ENCODE measurements at places on chromosomes 11 and 22.

DNA sequence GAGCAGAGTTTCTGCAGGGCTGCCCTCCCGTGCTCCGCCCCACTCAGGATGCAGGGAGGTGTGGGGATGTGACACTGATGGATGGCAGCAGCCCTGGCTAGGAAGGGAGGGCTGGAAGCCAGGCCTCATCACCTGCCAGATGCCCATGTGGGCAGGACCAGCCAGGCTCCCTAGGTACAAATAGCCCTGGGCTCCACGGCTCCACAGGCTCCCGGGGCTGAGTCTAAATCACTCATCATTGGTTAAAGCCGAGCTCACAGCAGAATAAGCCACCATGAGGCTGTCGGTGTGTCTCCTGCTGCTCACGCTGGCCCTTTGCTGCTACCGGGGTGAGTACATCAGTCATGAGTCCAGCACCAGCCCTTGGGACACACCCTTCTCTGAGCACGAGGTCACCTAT, at the start of gene SCGB1D1:
TSS of gene SCGB1D1 (plus strand) at position 206 of the 400 bp plus-strand sequence. CDS start at position 275, 69 bp downstream.
- DNase-seq, result no peak

DNA sequence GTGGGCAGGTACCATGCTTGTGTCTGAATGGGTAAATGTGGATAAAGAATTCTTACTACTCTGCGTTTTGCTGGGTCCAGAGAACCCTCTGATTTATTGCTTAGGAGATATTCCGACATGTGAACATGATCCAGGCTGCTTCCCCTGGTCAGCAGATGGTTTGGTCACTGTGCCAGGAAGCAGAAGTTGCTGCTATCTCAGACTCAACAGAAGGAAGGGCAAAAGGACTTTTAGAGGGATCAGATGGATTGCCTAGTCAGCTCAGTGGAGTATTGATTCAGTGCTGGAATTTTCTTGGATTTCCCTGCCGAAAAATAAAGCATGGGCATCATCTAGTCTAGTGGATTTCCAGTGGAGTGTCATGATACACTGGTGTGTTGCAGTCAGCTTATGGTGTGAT, 440.1 kb downstream of the NTM start:
- DNase-seq, result no peak

GRCh38 chr22:36362932-36363331, 24.8 kb downstream of the MYH9 start:
- DNase-seq, result no peak

DNA sequence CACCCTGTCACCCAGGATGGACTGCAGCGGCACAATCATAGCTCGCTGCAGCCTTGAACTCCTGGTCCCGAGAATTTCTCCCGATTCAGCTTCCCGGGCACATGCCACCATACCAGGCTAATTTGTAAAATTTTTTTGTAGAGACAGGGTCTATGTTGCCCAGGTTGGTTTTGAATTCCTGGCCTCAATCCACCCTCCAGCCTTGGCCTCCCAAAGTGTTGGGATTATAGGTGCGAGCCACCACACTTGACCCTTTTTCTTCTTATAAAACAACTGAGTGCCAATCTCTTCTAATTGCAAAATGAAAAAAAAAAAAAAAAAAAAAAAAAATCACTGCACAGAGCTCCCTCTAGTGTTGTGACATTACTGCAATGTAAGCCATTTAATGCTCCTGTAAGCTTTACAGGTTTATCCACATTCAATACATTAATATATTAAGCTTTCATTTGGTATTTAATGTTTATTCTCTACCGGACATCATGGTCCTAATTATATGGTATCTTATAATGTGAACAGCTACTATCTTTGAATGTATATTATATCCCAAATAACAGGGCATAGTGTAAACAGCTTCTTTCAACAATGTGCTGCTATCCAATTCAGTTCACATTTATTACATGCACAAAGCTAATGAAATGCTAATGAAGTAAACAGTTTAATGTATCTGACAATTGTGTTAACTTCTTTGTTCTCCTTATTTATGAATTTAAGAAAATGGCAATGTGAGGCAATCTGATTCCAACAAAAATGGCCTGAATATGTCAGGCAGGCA, 44.6 kb downstream of the COPB1 start:
- peak; percentile 60 for DNase-seq

- DNase-seq, result no peak
These were observed 5.7 kb upstream of the C1QTNF4 start for GRCh38 chr11:47599902-47600301.

DNA sequence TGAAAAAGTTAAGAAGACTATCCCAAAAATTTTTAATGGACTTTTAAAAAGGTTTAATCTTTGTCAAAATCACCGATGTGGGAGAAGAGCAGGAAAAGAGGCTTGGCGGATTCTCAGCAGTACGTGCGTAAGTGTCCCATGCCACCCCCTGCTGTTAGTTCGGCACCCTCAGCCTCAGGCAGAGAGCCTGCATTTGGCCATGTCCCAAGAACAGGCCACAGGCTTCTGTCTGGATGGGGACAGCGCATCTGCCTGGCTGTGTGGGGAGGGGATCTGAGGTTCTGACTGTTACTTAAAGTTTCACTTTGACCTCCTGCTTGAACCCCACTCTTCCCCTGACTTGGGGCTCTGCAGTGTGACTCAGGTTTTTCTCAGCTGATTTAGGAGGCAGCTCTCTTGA, 35.3 kb downstream of the EXT2 start:
- DNase-seq, result no peak

DNA sequence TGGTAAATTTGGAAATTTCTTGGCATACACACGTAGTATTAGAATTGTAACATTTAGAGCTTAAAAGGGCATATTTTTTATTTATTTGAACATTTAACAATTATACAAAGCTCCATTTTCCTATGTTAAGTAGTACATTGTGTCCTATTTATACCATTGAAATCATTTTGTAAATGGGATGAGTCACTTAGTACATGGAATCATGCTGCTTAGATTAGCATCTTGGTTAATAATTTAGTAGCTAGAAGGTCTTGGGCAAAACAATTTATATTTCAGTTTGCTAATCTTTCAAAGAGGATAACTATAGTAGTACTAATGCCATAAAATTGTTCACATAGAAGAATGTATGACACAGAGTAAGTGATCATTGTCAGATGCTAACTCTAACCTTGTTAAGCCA, 450.1 kb upstream of the LUZP2 start:
- DNase-seq, result no peak

DNA sequence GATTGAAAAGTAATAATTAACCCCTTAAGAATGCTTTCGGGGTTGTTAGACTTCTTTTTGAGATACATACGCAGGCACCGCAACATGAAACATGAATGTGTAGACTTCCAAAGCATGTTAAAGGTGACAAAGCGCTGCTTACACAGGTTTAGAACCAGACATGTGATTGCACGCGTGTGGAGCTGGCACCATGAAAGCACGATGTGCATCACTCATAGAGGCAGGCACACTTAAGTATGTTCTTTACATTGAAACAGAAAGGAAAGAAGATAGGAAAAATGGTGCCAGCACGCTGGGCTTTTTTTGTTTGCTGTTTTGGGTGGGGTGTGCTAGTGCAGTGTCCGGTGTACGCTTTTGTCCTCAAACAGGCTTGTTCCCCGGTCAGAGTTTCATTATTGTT, 83.6 kb upstream of the PPARA start:
- DNase-seq, result no peak

DNA sequence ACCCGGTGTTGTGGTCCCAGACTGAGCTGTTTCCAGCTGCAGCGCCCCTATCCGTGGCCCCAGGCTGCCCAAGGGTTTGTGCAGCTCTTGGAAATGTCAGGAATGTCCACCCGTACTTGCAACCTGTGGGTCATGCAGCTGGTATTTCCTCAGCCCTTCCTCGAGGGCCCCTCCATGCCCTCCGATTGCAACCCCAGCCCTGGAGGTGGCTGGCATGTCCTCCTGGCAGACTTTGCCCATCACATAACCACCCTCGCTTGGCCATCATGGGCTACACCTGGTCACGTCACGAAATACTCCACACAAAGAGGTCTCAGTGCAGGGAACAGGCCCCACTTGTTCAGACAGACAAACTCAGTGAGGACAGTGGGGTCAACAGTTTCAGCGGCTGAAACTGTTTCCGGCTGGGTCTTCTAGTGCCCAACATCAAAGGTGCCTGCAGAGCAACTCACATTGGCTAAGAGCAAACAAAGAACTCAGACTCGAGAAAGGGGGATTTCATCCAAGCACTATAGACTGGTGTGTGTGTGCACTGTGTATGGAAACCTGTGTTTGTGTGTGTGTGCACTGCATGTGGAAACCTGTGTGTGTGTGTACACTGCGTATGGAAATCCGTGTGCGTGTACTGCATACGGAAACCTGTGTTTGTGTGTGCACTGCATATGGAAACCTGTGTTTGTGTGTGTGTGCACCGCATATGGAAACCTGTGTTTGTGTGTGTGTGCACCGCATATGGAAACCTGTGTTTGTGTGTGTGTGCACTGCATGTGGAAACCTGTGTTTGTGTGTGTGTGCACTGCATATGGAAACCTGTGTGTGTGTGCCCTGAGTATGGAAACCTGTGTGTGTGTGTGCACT, 72.8 kb upstream of the CCND1 start:
- DNase-seq, result no peak
